ENCODE measurements at places on chromosomes 3 and 15.
A peak's percentile ranks its signal among the peaks of the same experiment; 100 is the strongest.

DNA sequence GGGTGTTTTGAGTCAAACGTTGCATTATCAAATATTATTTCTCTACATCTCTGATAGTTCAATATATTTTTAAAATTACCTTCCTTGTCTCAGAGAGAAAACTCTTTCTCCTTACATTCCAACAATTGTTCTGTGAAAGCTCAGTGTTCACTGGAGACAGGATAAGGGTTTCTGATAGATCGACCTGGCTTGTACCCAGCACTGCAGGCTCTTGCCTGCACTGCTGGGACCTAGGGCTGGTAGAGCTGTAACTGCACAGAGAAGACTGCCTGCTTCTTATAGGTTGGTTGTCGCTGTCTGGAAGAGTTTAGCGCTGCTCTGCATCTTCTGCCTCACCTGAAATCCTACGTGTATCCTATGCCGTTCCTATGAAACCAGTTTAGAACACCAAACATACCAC is 249.9 kb upstream of the LRTM1 start:
- no peak for ATAC-seq

GRCh38 chr3:173799060-173799816 is 401.7 kb downstream of the NLGN1 start:
- no peak for ATAC-seq

DNA sequence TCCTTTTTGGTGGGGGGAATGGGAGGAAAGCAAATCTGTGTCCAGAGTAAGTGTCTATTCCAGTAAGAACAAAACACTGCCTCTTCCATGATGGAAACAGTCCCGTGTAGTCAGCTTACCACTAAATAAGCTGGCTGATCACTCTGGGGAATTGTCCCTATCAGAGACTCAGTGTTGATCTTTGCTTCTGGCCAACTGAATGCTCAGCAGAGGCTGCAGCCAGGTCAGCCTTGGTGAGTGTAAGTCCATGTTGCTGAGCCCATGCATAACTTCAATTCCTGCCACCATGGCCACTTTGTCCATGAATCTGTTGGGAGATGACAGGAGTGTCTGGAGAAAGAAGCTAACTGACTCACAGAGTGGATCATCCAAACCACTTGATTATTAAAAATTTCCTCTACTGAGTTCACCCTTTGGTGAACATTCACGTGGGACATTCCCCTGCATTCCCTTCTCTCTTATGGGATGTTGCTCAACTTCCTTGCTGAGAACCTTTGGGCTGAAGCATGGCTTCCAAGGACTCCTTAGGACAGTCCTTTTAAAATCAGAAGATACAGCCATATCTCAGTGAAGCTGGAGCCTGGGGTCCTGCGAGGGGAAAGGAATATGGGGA is 33.9 kb upstream of the XCR1 start:
- no peak for ATAC-seq

- peak; percentile 70 for ATAC-seq
Measured at GRCh38 chr15:58221591-58222241, 83.5 kb downstream of the AQP9 start.

- no peak for ATAC-seq
Measured at GRCh38 chr3:85801955-85802354, 843.2 kb downstream of the CADM2 start.

- peak; percentile 64 for ATAC-seq
Measured at GRCh38 chr15:78075490-78076230, 1.9 kb downstream of the TBC1D2B start.
